ENCODE measurements at places on chromosomes 5 and 9.

DNA sequence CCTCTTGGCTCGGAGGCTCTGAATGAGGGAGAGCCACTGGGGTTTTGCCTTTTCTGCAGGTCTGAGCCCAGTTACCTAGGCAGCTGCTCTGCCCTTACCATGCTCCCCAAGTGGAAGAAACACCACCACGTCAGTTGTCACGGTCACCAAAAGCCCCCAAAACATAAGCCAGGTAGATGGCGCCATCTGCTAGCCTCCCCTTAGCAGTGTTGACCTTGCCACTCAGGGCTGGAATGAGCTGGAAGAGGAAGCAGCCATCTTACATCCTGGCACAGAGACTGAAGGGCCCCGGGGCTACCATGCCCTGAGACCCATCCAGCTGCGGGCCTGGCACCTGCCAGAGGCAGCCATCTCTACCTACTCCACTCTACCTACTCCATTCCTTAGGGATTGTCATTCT is 7.4 kb downstream of the ZER1 start:
- DNase-seq, result no peak

DNA sequence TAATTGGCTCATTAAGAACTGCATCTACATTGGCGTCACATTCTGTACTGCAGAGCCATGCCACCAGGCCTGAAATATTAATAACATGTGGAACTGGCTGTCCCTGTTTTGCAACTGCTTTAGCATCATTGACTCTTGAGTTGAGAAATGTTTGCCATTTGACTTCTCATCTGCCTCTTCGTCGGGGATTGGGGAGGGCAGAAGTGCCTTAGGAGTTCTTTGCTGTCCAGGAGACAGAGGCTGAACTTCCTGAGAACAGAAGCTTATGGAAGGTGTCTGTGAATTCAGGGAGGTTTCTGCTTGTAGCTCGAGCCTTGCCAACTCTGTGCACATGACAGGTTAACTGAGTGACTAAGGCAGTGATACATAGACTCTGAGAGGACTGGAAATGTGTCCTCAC is 265.0 kb downstream of the KIF4B start:
- no peak for DNase-seq

GRCh38 chr5:113212244-113212920 is 222.4 kb downstream of the TSSK1B start:
- DNase-seq, result no peak

DNA sequence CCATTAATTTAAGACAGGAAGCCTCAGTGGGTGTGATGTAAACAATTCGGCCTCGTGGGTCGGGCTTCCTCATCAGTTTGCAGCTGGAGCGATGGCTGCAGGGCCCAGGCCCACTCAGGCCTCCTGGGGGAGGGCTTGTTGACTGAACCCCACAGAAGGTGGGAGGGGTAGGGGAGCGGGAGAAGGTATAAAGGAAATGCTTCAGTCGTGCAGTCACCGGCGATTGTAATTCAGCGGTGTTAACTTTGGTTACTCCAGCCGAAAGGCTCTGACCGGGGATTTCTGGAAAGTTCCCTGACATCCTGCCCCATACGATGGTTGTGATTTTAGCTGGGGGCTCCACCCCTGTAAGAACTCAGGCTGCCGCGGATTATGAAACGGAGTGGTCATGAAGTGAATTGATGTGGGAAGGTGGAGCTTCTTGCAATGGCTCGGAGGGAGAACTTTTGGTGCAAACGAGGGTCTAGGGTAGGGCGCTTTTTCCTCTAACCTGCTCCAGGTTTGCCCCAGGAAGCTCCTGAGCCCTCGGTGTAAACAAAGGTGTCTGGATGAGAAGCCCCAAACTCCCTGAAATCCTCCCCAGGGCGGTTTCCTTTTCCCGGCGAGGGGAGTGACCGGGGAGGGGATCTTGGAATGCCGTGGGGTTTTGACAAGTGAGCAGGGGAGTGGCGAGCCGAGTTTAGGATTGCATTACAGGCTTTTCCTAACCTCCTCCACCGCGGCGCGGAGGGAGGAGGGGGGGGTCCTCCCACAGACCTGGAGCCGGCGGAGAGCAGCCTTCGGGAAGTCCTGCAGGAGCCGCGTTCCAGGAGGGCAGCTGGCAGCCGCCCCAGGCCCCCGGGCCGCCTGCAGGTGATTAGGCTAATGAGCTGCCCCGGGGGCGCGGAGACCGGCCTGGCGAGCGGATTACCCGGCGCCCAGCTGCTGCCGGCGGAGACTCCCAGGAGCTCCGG is 215.5 kb downstream of the PDZD2 start:
- no peak for DNase-seq

- no peak for DNase-seq
Observed at GRCh38 chr5:164220522-164220921, 715.1 kb downstream of the MAT2B start.

DNA sequence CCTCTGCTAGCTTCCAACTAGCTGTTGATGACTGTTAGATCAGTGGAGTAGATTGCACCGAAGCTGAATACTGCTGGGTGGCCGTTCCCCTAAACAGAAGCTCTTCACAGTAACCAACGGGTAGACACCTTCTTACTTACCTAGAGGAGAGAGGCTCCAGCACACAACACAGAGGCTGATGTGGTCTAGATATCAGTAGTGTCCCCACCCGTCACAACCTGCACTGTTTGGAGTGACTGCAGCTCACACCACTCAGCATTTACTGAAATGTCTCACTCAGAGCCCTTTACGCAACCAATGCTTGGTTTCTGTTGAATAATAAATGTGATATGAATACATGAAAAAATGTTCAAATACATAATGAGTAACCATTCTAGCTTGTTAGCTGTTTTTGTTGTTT is 5.3 kb downstream of the TMEM174 start:
- DNase-seq, result no peak

GRCh38 chr9:136784249-136784996 is 6.7 kb upstream of the TMEM141 start:
- DNase-seq, result no peak

DNA sequence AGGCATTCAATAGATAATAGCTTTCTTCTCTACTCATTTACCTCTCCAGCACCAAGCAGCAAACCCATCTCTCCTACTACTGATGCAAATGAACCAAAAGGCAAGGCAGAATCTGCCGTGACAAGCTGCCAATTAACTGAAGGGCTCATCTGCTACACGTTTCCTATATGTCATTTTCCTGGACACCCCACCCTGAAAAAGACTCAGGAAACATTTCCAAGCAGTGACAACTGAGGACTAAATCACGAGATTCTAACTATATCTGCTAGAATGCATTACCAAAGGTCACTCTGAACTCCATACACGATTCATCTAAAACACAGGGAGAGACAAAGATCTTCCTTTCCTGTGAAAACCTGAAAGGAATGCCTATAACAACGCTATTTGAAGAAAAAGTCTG is 12.9 kb downstream of the PLPP1 start:
- no peak for DNase-seq

- DNase-seq, result no peak
Observed at GRCh38 chr5:170268884-170269283, 28.7 kb downstream of the LCP2 start.

GRCh38 chr5:4097199-4097598 is 501.6 kb downstream of the IRX1 start:
- no peak for DNase-seq

DNA sequence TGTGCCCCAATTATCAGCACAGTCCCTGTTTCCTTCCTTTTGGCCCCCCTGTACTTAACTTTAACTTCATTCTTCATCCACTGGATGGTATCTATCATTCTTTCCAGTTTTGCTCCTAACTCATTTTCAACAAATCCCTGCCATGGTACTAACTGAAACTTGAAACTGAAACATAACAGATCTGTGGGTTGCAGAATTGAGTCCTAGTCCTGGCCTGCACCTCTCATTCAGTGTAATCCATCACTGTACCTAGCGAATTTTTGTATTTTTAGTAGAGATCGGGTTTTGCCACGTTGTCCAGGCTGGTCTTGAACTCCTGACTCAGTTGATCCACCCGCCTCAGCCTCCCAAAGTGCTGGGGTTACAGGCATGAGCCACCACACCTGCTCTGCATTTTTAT is 15.3 kb upstream of the PIK3R1 start:
- no peak for DNase-seq

- no peak for DNase-seq
Observed at GRCh38 chr9:109652112-109652511, 127.9 kb upstream of the PALM2AKAP2 start.

GRCh38 chr5:119287547-119288111 is 68.2 kb upstream of the TNFAIP8 start:
- DNase-seq, result no peak

DNA sequence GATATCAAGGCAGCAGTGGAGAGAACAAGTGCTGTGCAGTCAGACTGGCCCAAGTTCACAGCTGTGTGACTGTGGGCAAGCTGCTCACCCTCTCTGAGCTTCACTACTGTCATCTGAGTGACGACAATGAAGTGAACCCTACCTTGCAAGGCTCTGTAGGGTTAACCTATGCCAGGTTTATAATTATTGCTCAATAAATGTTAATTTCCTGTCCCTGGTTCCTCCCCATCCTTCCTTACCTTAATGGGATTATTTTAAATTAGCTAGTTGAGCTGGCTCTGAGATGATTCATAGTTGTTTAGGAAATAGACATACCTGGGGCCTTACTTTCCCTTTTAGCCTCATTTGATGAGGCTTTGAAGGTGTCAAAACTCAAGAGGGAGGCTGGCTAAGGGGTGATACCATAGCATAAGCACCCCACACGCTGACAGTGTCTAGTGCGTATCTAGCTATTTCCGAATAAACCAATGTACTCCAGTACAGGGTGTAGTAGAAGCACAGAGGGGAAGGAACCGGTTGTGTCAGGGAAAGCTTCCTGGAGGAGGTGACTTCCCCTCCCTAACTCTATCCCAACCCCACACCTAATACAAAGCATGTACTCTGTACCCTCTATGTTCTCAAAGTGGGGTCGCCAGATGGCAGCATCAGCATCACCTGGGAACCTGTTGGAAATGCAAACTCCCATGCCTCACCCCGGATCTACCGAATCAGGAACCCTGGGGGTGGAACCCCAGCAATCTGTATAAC is 63.3 kb upstream of the SLC25A51 start:
- DNase-seq, result no peak

GRCh38 chr9:114231273-114231672 is 75.9 kb downstream of the COL27A1 start:
- no peak for DNase-seq

DNA sequence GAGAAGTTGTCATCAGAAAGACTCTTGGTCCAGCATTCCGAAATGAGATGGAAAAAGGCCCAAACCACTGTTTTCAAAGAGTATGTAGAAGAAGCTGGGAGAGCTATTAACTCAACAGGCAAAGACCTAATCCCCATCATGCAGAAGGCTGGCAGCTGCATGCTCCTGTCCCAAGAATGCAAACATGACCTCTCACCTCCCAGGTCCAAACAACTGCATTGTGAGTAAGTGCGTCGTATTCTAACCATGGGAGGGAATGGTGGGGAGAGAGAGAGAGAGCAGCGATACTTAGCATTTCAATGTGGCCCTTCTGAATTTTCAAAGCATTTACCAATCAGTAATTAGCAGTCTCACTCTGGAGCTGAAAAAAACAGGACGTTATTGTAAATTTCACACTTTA is 27.6 kb downstream of the TRPC7 start:
- no peak for DNase-seq

DNA sequence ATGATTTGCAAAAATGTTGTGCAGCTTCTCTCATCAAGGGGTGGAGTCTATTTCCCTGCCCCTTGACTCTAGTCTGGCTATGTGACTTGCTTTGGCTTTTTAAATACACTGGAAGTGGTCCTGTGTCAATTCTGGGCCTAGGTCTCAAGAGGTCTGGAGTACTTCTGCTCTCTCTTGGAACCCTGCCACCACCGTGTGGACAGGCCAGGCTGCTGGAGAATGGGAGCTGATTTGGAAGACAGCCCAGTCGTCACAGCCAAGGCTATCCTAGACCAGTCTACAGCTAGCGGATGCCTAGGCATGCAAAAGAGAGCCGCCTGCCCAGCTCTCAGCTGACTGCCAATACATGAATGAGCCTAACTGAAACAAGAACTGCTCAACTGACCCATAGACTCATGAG is 56.7 kb upstream of the CLINT1 start:
- DNase-seq, result no peak

DNA sequence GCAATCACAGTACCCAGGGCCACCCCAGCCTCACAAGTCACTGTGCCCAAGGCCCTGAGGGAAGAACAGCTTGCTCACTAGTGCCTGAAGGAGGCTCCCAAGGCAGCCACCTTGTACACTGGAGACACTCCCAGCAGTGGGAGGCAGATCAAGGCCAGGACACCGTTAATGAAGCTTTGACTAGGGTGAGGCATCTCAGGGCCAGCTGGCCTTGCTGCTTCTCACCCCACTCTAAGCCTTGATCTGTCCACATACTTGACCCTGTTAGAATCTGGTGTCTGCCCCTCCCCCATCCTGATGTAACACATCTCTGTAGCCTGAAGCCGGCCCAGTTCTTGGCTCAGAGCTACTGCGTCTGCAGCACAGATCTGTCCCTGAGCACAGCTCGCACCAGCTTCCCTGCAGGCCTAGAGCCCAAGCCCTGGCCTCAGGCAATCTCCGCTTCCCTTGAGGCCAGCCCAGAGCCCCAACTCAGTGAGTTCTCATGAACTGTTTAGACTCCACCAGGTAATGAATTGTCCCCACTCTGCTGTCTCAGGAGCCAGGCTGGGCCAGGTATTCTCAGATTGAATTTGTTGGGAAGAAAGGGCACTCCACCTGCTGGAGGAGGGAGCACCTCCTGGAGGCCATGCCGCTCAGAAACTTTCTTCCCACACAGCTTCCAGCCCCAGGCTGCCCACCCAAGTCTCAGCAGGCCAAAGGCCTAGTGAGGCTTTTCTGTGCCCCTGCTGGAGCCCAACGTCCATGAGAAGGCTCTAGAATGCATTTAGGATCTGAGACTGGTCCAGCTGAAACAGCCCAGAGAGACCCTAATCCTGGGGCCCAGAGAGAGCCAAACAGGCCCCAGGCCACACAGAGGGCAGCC is 13.4 kb upstream of the JADE2 start:
- DNase-seq, result no peak

DNA sequence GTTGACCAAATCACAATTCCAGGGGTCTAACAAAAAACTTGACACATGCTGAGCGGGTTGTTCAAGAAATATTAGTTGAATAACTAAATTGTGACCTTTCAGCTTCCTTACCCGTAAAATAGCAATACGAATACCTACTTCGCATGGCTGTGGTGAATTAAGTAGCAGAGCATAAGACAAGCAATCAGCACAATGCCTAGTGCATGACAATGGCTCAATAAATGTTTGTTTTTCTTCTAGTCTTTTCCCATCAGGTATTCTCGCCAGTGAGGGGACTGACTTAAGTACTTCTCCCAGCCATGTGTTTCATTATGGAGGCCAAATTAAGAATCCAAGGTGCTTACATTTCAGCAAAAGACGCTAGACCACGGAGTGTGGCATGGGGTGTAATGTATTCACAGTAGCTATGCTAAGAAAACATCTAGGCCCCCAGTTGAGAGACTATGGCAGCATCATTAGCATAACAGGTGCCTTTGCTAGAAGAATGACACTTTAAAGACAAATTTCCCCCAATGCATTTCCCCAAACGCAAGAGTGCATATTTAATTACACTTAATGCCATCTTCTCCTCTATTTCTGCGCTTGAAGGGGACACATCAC is 145.9 kb downstream of the ASTN2 start:
- no peak for DNase-seq

- DNase-seq, result no peak
Observed at GRCh38 chr5:81787474-81788242, 36.8 kb upstream of the SSBP2 start.

- peak; percentile 2 for DNase-seq
Observed at GRCh38 chr9:3441197-3441816, 84.5 kb downstream of the RFX3 start.

All from NCI-H1048 (cell line).